ENCODE measurements at places on chromosomes 7 and 10.

- no peak for DNase-seq
These were observed 90.5 kb upstream of the POM121L12 start for GRCh38 chr7:52944921-52945320.

DNA sequence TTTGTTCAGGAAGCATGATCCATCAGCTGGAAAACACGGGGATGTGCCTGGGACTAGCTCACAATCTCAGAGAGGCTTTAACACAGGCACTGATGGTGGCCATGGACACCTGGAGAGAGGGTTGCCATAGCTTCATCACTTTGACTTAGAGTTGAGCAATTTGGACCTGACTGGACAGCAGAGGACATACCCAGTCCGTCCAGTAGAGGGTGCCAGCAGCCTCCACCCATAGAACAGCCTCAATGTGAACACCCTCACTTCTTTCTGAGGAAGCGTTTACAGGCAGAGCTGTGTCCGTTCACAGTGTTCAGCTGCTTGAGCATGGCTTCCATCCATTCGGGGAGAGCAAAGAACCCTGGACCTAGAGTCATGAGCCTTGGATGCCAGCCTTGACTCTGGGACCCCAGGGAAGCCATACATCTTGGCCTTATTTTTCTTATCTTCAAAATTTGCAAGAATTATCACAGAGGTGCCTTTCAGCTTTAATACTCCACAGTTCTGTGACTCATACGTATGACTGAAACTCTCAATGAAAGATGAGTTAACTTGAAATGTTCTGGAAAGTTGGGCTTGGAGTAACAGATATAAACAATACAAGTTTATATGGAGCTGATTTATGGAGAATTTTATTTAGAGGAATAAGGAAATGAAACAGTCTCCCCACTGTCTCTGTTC lies 302.9 kb upstream of the PODXL start:
- DNase-seq, result peak; percentile 18

- DNase-seq, result no peak
These were observed 6.9 kb upstream of the LFNG start for GRCh38 chr7:2512713-2513112.

- DNase-seq, result no peak
These were observed 62.1 kb upstream of the NCAPG2 start for GRCh38 chr7:158766570-158767281.

DNA sequence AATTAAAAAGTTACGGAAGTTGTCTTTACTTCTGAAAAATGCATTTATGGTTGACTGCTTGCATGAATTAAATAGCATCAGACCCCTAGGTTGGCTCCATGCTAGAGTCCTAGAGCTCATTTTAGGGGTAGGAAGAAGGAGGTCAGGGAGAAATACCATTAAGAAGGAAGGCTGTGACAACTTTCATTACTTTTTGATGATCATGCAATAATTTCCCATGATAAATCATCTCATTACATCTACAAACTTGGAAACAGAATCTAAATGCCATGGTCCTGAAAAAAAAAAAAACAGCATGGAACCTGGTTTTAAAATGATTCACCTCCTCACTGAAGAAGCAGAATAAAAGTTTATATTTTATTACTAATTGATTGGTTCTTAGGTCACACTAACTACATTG lies 20.3 kb upstream of the PLXNA4 start:
- no peak for DNase-seq

DNA sequence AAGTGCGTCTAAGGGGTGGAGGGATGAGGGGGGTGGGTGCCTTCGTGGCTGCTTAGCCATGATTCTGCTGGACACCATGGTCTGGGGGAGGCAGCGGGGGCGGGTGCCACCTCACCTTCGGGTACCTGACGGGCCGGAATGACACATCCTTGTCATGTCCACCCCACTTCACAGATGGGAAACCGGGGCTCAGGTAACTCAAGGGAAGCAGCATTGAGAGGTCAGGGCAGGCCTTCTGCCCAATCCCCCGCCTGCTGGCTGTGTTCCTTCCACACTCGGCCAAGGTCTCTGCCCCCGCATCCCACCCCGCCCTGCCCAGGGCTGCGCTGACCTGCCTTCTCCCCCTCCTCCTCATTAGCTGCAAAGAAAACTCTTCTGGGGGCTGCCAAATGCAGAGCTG lies 598.0 kb downstream of the PTPRN2 start:
- DNase-seq, result no peak

DNA sequence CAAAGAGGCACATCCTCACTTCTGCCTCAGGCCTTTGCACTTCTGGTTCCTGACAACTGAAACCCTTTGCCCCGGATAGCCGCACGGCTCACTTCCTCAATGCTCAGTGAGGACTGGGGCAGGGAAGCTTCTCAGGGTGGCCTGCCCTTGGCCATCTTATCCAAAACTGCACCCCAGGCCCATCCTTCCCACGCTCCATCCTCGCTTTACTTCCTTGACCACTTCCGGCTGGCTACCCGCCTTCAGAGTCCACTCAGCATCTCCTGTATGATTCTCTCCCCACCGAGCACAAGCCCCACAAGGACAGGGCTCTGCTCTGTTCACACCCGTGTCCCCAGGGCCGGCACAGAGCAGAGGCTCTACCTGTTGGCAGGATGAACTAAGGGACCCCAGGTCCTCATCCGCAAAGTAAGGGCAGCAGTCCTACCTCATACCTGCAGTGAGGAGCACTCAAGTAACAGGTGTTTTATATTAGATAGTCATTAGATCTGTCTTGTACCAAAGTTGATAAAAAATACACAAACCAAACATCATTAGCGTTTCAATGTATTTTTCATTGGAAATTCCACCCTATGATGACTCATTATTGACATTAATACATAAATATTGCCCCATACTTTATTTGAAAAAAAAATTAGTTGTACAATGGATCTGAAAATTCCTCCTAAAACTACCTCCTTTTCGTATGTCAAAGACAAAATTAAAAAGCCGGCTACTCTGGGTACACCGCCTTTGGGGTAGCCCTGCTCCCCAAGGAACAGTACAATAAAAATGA lies 35.0 kb downstream of the GNA12 start:
- DNase-seq, result no peak

DNA sequence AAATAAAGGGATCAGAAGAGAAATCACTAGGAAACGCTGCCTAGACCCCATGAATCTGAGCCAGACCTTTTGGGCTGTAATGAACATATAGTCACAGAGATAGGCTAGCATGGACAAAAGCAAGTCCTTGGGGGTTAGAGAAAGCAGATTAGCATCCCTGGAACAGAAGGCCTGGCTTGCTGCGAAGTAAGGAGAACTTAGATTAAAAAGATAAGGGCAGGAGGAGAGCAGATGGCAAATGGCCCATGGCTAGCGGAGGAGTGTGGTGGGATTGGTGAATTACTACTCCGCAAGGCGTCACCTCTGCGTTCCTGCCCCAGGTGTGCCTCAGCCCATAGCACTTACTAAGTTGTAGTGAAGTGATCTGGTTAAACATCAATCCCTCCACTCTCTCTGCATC lies 92.3 kb upstream of the ZNF438 start:
- DNase-seq, result no peak

- no peak for DNase-seq
These were observed 286.4 kb downstream of the WDR11 start for GRCh38 chr10:121137533-121137932.

DNA sequence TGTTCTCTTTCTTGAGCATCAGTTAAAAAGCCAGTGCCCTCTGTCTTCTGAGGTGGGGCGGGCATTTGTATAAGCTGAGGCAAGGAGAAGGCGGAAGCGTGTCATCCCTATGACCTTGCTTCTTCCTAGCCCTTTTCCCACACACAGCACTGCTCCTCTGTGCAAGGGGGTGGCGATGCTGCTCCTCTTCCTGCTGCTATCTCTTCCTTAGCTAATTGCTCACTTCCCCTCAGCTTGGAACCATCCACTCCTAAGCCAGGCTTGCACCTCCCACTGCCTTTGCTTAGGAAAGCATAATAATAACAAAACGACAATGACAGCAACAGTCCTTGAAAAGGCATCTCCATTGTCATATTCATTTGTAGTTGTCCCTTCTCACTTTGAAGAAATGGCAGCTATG lies 366.9 kb downstream of the PHTF2 start:
- no peak for DNase-seq

- no peak for DNase-seq
These were observed 18.6 kb downstream of the AGMO start for GRCh38 chr7:15543256-15543655.

Measured in stimulated activated CD4-positive, alpha-beta T cell treated with anti-CD3 and anti-CD28 coated beads, Interleukin-15, amount 100 ng/mL, for 1 hour (primary cell).